ENCODE measurements at places on chromosomes 11 and 22.

GRCh38 chr11:33234397-33235190 is 22.6 kb upstream of the HIPK3 start:
- no peak for DNase-seq

GRCh38 chr22:24247564-24248344 is 2.9 kb upstream of the GGT5 start:
- DNase-seq, result peak; percentile 82

DNA sequence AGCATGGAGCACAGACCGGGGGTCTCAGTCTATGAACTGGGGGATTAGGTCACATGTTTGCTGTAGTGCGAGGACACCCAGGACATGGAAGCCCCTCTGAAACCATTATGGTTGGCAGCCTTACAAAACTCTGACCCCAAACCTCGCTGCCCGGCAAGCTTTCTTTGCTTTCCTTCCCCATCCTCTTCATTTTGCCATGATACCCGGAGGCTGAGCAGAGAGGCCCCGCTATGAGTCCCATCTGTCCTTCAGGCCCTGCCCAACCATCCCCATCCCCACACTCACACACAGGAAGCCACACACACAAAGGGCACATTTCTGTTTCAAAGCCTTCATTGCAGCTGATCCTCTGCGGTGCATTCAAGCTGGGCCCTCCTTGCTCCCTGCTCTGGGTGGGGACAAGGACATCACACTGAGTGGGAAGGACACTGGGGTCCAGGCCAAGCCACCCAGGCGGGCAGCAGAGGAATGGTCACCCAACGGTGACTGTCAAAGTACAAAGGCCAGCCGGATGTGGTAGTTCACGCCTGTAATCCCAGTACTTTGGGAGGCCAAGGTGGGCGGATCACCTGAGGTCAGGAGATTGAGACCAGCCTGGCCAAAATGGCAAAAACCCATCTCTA is 176.5 kb downstream of the CTTN start:
- DNase-seq, result no peak

DNA sequence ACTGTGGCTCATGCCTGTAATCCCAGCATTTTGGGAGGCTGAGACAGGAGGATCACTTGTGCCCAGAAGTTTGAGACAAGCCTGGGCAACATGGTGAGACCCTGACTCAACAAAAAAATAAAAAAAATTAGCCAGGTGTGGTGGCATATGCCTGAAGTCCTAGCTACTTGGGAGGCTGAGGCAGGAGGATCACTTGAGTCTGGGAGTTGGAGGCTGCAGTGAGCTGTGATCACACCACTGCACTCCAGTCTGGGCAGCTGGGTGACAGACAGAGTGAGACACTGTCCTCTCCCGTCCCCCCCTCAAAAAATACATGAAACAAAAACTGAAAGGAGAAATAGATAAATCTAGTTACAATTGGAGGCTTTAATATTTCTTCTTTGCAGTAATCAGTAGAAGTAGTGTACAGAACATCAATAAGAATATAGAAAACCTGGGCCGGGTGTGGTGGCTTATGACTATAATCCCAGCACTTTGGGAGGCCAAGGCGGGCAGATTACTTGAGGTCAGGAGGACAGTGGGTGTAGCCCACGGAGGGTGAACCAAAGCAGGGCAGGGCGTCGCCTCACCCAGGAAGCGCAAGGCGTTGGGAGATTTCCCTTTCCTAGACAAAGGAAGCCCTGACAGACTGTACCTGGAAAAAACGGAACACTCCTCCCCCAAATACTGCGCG is 19.6 kb upstream of the DLAT start:
- no peak for DNase-seq

DNA sequence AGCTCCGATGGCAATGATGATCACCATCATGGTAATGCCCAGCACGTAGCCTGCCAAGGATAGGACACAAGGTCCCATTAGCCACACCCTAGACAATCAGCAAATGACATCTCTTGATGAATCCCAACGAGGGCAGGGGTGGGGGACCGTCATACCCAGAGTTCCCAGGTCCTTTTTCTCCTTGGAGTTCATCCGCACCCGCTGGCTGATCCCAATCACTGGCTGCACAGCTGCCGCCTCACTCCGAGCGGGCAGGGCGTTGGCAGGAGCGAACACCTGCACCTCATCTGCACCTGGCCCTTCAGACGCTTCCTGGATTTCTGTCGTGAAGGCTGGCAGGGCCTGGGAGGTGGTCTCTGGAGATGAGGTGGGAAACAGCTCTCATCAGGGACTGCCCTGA is 2.9 kb downstream of the PIK3IP1 start:
- no peak for DNase-seq

DNA sequence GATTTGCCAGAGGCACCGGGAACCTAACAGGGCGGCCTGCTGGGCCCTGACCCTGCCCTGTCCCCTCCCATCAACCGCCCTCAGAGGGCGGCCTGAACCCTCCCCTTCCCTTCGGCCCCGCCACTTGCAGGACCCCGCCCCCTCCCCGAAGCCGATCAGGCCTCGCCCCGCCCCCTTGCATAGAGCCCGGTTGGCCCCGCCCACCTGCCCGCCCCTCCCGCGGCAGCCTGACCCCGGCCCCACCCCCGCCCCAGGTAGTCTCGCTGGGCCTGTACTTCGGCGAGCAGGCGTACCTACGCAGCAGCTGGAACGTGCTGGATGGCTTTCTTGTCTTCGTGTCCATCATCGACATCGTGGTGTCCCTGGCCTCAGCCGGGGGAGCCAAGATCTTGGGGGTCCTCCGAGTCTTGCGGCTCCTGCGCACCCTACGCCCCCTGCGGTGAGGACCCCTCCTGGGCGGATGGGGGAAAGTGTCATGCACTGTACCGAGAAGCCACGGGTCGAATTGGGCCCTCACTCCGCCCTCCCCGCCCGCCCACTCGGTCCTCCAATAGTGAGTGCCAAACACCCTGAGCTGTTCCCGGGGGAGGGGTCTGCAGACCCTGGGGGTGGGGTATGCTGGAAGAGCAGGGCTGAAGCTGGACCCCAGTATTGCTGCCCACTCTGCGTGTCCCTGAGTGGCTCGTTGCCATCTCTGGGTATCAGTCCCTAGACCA is 94.1 kb downstream of the CACNA1I start:
- no peak for DNase-seq

DNA sequence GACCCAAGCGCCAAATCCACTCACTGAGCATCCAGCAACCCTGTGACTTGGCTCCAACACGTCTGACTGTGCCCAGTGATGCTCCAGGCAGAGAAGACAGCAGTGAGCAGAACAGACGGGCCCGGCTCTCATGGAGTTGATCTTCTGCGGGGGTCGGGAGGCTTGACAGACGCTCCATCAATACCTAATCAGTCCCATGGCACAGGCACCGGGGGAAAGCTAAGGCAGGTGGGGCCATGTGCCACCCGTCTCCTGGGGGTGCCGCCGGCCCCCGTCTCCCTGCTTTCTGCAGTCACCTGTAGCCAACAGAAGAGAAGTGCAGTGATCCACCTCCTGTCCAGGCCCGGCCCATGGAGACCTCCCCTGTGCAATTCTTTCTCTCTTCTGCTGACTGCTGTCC is 47.5 kb downstream of the LINC01488 start:
- DNase-seq, result no peak

DNA sequence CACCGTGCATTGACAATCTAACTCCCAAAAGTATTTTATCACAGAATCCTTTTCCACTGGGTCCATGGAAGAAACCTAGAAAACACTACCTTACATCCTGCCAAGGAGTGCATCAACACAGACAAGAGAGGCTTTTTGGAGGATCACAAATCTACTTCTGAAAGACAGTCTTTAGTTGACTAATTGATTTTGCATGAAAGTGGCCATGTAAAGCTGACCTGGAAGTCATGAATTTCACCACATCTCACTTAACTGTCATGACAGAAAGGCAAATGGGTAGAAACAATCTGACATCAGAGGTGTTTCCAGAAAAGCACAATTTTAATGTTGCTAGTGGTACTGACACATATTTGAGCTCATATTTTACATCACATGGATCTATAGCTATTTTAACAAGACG is 101.6 kb downstream of the FAM76B start:
- no peak for DNase-seq

- DNase-seq, result no peak
These were observed at the start of gene SCUBE1 for GRCh38 chr22:43343262-43343669. Gene SCUBE1 (minus strand): TSS chr22:43343372. CDS start chr22:43343261, 111 bp downstream.

- no peak for DNase-seq
These were observed 176.7 kb upstream of the TENM4 start for GRCh38 chr11:79617561-79617960.

GRCh38 chr11:103970701-103971249 is 65.7 kb upstream of the DDI1 start:
- DNase-seq, result no peak

DNA sequence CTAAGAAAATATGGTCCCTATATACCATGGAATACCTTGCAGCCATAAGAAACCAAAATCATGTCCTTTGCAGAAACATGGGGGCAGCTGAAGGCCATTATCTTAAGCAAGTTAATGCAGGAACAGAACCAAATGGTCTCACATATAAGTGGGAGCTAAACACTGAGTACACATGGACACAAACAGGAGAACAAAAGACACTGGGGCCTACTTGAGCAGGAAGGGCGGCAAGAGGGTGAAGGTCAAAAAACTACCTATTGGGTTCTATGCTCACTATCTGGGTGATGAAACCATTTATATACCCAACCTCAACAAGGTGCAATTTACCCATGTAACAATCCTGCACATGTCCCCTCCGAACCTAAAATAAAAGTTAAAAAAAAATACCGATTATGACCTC is 22.5 kb downstream of the GAS2 start:
- DNase-seq, result no peak

- DNase-seq, result no peak
These were observed 28.1 kb upstream of the LRRC10B start for GRCh38 chr11:61480261-61480993.

DNA sequence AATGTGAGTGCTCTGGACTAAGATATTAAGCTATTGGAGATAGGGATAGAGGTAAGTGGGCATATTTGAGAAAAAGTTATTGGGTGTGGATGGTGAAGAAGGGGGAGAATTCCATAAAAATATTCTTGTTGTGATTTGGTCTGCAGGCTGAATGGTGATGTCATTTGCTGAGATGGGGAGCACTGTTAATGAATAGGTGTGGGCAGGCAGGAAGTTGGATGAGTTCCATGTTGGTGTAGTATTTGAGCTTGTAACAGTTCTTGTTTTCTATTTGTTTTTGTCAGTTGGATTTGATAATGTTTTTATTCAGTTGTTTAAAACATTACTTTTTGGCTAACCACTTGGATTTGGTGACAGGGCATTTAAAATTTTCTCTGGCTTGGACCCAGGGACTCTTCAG is 168.8 kb downstream of the C11orf87 start:
- no peak for DNase-seq

GRCh38 chr11:122661182-122661945 is 5.8 kb downstream of the UBASH3B start:
- peak; percentile 74 for DNase-seq

DNA sequence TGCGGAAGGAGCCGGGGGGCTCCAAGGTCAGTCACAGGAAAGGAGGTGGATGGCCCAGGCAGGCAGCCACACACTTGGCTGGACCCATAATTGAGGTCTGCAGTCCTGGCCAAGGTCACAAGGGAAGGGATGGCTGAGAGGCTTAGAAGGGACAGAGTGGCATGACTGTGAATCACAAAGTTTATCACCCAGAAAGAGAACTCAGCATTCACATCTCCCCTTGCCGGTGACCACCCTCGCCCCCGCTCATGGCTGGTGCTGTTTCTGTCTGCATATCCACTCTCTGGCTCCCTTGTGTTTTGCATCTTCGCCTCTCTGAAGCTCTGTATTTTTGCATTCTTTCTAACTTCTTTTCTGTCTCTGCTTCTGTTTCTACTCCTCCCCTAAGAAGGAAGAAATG is 117.5 kb downstream of the FEZ1 start:
- no peak for DNase-seq

DNA sequence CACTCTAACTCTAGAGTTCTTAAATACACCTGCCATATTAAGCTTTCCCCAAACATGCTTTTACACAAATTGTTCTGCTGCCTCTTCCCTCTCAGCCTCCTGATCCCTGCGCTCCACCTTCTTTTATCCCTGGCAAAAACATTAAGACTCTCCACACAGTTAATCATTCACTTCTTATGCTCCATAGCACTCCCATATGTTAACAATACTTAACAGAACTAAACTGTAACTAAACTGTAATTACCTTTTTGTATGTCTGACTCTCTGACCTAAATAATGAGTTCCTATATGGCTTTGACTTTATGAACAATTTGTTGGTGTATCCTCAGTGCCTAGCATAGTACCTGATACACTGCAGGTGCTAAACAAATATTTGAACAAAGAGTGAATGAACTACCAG is 71.8 kb downstream of the BTBD10 start:
- DNase-seq, result no peak

GRCh38 chr11:129374081-129374992 is 1.3 kb upstream of the BARX2 start:
- DNase-seq, result no peak

DNA sequence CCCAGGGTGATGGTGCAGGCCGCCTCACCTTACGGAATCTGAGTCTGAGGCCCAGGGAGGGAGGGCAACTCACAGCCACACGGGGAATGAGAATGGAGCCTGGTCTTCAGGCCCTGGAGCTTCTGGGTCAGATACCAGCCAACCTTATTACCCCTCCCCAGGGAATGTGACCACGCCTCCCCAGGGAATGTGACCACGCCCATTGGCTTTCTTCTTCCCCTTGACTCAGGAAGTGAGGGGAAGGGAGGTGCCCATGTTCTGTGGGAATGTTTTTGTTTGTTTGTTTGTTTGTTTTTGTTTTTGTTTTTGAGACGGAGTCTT is 57.5 kb upstream of the RBFOX2 start:
- no peak for DNase-seq

DNA sequence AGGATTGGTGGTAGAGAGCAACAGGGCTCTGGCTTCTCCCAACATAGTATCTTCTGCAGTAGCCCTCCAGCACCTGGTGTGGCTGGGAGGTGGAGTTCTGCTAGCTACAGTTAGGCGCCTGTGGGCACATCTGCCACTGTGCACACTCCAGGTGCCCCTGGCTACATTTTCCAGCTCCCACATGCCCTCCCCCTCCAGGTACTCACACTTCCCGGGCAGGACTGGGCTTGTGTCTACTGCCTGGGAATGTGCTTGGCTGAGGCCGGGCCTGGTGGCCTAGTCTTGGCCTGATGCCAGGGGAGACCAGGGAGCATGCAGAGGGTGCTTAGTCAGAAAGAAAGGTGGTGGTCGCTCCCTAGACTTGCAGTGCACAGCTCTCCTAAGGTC is 15.8 kb downstream of the PHLDB1 start:
- no peak for DNase-seq

- DNase-seq, result no peak
These were observed 4.2 kb upstream of the OR52J3 start for GRCh38 chr11:5042091-5042490.
